SK-N-MC (cell line): ENCODE measurements at places on chromosomes 5 and 9.

GRCh38 chr5:192970-193831 is 1.9 kb downstream of the LRRC14B start:
- DNase-seq = no peak

DNA sequence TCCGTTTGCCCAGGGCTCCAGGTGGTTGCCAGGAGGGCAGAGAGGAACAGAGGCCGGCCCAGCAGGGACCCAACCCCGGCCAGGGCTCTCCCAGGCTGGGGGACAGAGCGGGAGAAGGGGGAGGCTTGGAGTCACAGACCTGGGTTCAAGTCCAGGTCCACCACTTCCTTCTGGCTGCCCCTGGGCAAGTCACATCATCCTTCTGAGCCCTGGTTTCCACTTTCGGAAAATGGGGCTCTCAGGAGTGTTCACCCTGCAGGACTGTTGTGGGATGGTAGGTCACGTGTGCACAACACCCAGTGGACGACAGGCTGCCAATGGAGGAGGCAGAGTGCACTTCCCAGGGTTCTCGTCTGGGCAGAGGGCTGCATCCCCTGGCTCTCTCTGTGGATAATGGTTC is 245.4 kb downstream of the PBX3 start:
- no peak for DNase-seq

GRCh38 chr9:29435368-29435767 is 1862.1 kb upstream of the C9orf72 start:
- no peak for DNase-seq

GRCh38 chr5:116492776-116493175 is 81.8 kb downstream of the SEMA6A start:
- DNase-seq = no peak

DNA sequence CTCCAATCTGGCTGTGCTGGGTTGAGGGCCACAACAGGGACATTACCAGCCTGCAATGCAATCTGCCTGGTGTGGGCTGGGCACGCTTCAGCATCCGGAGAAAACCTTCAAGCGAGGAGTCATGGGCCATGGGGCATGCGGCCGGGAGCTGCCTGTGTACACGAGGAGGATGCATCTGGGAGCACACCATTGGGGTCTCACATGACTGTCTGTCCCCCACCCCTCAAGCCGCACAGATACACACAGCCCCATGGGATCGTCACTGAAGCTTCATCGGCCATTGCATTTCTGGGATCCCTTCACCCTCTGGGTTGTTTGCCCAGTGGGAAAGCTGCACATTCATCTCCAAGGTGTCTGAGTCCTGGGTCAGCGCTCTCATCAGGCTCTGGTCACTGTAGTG is 9.9 kb downstream of the LCN1 start:
- DNase-seq = no peak

- DNase-seq = no peak
These were observed 134.5 kb downstream of the TRIO start for GRCh38 chr5:14277385-14278320.

GRCh38 chr9:31078175-31078574 is 1306.3 kb upstream of the ACO1 start:
- no peak for DNase-seq

DNA sequence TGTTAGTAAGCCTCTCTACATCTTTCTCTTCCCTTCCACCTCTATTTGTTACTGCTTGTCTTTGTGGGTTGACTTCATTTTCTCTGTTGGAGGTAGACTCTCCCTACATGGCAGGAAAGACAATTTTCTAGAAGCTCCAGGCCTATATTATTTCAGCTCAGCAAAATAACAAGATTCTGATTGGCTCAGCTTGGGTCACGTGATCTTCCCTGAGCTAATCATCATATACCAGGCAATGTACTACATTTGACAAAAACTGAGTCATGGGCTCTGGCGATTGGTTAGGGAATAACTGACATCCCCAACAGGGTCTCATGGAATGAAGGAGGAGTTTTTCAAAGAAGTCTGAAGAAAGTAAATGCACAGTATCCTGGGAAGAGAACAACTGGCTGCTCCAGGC is 65.6 kb upstream of the NR3C1 start:
- no peak for DNase-seq

DNA sequence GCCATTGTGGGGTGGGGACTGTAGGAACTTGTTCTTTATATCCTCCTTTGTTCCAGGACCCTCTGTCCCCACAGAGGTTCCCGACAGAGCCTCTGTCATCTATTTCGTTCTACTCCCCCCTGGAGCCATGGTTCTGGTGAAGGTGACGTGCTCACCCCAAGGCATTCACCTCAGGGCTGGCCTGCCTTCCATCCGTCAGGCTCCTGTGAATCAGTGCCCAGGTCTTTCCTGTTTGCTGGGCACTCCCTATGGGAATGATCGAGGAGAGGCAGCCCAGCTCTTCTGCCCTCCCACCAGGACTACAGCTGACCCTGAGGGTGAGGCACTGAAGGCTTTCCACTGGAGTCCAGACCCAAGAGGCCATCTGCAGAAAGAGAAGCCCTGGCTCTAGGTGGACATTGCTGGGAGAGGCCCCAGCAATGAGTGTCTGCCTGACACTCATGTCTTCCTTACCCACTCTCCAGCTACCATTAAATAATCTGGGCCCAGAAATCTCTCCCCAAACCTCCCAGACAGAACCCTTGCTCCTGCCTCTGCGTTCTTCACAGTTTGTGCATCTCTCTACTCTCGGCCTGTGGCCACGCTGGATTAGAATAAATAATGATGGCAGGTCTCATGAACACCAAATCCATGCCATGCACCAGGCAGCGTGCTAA is 214.2 kb downstream of the FSTL4 start:
- DNase-seq = no peak

DNA sequence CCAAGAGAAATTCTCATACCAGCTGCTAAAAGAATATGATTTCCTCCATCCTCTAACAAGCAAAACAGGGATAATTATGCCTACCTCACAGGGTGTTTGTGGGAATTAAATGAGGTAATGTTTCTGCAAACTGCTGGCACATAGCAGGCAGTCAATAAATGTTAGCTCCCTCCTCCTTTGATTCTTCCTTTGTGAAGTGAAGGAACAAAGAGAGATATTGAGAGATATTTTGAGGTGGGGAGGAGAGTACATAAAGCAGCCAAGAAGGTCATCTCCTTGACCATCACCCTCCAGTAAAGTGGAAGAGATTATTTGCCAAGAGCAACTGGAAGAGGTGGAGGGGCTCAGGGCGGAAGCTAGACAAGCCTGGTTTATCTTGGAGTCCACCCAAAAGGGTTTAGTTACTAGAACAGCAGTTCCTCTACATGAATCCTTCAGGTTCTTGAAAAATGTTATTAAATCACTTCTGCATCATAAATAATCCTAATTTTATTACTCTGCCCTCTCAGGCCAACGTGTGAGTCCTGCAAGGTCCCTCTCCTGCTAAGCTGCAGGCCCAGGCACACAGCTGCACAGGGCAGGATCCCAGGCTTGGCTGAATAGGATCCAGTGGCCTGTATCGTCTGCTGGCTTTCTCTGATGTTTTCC is 35.0 kb upstream of the TLE1 start:
- no peak for DNase-seq

- no peak for DNase-seq
These were observed 92.4 kb downstream of the EQTN start for GRCh38 chr9:27204578-27204977.

- no peak for DNase-seq
These were observed 238.4 kb downstream of the TRPM3 start for GRCh38 chr9:70883056-70883455.

GRCh38 chr9:132002643-132003318 is 76.9 kb downstream of the MED27 start:
- DNase-seq = no peak

DNA sequence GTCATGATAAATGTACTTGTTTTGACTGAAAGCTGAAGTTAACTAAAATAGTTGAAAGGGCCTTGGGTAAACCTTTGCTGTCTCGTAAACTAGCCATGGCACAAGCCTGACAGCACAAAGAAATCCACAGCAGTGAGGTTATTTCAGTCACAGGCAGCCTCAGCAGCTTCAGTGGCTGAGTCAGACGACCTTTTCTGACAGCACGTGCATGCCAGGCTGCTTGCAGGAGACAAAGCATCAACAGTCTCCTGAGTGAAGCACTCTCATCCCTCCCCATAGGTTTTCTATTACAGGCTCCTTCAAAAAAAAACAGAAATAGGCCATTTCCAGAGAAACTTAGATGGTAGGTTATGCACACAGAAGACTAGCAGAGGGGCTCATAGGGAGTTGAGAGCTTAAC is 34.6 kb downstream of the OXCT1 start:
- no peak for DNase-seq

DNA sequence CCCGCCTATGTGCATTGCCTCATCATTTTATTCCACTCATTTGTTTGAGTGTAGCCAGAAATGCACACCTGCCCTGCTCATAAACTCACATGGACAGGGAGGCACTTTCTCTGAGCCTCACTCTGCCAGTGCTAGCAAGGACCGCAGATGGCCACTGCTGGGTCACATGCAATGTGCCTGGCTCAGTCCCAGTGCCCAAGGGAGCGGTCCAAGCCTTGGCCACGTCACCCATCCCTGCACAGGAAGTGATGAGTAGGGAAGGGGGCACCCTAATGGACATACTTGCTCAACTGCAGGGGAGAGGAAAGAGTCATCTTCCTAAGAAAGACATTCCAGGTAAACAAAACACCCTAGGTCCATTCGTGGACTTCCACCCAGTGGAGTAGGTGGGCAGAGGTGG is 630.9 kb downstream of the IRX1 start:
- DNase-seq = no peak

DNA sequence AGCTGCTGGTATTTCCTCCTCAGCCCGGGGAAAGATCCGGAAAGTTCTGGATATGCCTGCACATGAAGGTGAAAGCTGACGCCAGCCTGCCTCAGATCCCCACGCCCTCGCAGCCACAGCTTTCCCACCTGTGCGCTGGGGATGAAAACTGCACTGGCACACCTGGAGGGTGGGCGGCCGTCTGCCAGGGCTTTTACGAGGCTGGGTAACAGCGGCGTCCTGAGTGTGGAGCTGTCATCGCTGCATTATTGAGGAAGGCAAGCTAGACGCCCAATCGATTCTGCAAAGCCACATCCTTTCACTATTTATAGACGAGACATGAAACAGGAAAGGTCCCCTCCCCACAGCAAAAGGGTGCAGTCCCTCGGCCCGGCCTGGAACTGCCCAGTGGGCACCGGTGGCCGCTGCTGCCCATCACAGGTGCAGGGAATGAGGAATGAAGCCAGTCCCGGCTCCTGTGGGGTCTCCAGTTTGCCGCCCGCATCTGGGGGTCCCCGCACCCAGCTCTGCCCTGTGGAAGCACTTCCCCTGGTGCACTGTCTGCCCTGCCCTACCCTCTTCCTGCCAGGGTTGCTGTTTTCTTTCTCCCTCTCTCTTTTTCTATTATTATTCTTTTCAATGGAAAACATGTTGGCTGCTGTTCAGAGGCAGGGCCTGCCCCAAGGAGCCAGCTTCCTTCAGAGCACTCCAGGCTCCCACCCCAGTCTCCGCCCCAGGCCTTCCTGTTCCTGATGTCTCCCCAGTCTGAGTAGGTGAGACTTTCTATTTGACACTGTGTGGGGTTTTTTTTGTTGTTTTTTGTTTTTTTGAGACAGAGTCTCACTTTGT is 7.0 kb downstream of the NOTCH1 start:
- DNase-seq = no peak

DNA sequence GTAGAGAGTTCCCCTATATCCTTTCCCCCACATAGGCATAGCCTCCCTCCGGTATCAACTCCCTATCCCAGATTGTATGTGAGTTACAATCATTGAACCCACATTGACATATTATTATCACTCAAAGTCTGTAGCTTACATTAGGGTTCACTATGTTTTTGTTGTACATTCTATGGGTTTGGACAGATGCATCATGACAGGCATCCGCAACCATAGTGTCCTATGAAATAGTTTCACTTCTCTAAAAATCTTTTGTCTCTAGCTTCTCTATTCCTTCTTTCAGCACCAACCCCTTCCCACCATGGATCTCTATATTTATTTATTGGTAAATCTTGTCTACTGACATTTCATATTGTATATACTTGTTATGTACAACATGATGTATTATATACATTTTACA is 31.6 kb downstream of the TAF11L14 start:
- no peak for DNase-seq

- DNase-seq = no peak
These were observed 647 bp upstream of the MEGF9 start for GRCh38 chr9:120714846-120715388.
